ENCODE measurements at places on chromosomes 6 and 20. TPM values are rescaled to one million over a fixed set of nuclear protein-coding genes. Genes with fewer than 3 reads are reported as not detected.

The C6orf15 gene
- not detected for polyA plus RNA-seq

The RNF144B gene
- polyA plus RNA-seq: 0.60 TPM

The R3HDML gene
- not detected for polyA plus RNA-seq

The PFDN6 gene
- 34.2 TPM for polyA plus RNA-seq

The ANGPT4 gene
- 0.15 TPM for polyA plus RNA-seq

The OPRL1 gene
- 2.9 TPM for polyA plus RNA-seq

The PTGIS gene
- polyA plus RNA-seq: 6.1 TPM

The TCFL5 gene
- 8.4 TPM for polyA plus RNA-seq
